Activated CD8-positive, alpha-beta memory T cell treated with anti-CD3 and anti-CD28 coated beads, Interleukin-2, amount 50 U/mL, for 4 hours (primary cell): ENCODE measurements at places on chromosomes 1 and 21.
A peak's percentile ranks its signal among the peaks of the same experiment; 100 is the strongest.

GRCh38 chr1:208825300-208825699, 581.1 kb upstream of the PLXNA2 start:
- DNase-seq: no peak

DNA sequence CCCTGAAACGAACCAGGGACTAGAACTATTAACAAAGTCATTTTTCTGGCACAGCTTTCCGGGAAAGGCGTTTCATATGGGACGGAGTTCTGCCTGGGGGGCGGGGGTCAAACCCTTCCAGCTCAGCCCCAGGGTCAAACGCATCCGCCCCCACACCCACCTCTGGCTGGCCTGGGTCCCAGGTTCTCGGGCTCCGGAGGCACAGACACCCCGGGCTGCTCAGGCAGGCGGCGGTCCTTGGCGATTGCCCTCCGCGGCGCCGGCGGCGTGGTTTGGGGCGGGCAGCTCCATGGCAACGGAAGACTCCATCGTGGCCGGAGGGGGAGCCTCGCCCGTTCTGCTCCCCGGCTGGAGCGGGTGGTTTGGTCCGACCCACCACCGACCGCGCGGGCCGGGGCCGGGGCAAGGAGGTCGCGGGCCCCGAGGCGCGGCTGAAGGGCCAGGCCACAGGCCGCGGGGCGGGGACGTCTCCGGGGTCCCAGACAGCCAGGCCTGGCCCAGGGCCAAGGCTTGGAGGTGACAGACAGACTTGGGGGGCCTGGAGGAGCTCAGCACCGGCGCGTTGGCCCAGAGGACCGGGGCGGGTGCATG, at the start of gene CFAP74:
Gene CFAP74 (minus strand): TSS at position 246 of the 591 bp plus-strand sequence. CDS start 12,830 bp downstream, outside the sequence.
- DNase-seq: no peak

GRCh38 chr1:232978815-232979214, 28.4 kb downstream of the NTPCR start:
- DNase-seq: no peak

DNA sequence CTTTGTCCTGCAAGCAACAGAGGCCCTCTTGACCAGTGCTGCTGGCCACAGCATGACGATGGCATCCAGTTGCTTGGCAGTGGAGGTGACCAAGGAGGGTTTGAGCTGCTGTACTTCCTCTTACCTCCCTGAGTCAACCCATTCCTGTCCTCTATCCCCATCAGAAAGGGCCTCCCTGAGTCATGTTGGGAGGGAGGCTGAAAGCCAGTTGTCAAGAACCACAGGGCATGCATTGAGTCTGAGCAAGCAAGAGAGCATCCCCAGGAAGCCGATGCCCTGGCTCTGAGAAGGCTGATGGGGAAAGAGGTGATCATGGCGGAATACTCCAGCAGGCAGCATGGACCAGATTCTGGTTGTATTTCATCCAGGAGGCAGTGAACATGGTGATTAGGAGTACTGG, 69.6 kb downstream of the LACTBL1 start:
- DNase-seq: no peak

GRCh38 chr1:209485167-209485566, 98.3 kb upstream of the CAMK1G start:
- DNase-seq: no peak

DNA sequence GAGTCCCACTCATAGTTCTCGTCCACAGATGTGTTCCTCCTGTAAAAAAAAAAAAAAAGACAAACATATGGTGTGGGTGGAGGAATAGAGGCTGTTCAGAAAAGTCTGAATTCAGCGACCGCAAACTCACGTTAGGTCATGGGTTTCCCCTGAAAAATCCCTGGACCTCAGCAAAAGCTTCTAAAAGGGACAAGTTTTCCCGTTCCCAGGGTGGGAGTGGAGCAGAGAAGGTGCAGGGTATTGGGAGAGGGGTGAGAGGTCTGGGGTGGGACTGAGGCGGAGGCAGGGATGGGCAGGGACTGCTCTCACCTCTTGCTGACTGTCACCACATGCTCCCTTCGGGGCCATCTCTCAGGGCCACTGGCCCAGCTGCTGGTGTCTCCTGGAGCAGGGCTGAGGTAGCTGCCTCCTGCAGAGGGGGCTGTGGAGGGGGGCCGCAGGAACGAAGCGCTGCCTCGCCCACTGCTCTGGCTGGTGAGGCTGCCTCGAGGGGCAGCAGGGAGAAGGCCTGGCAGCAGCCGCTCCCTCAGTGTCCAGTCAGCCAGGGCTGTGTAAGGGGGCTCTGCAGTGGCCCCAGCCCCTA, 2.6 kb upstream of the TAGLN2 start:
- no peak for DNase-seq

DNA sequence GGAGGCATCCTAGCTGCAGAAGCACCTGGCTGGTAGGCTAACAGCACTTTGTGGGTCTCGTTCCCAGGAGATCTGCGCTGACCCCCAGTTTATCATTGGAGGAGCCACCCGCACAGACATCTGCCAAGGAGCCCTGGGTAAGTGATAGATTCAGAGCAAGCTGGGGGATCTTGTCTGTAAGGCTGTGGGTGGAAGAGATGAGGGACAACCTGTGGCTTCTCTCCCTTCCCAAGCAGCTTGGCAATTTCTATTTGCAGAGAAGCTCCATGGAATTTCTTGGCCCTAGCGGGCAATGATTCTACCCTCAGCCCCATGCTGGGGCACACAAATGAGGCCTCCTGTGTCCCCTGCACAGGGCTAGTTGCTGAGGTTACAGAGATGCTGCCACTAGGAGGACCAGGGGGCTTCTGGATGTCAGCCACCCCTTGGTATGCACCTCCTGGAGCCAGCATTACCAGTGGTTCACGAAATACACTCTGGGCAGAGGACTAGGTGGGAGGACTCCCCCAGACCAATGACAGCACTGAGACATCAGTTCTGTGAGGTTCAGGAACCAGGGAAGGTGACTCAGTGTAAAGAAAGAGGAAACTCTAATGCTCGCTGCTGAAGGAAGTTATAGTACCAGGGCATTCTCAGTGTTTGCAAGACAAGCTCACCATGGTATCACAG, 5.5 kb downstream of the CAPN2 start:
- DNase-seq: no peak

DNA sequence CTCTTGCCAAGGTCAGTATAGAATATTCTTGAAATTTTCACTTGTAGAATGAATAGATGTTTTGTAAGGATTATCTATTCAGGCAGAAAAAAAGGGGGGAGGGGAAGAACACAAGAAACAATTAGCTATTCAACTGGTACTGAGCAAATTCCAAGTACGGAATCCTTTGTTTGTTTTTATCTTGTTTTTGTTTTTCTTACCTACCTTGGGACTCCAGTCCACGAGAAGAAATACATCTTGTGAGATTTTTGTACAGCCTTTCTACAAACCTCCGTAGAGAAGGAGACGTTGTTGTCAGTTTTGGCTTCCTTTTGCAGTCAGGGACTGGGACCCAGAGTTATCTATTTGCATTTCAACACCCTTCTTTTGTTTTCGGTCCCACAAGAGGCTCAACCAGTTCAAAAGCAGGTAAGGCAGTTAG, 36.0 kb downstream of the ZNF281 start:
- DNase-seq: no peak

GRCh38 chr1:197391303-197392226, 123.5 kb downstream of the CRB1 start:
- DNase-seq: no peak

- DNase-seq: no peak
Measured at GRCh38 chr1:38917337-38917736, 24.3 kb downstream of the RHBDL2 start.

- DNase-seq: no peak
Measured at GRCh38 chr1:22159891-22160290, 17.0 kb upstream of the WNT4 start.

- no peak for DNase-seq
Measured at GRCh38 chr1:2443277-2444137, 31.1 kb upstream of the PEX10 start.

- no peak for DNase-seq
Measured at GRCh38 chr1:56934430-56935060, 31.3 kb downstream of the C8B start.

- no peak for DNase-seq
Measured at GRCh38 chr1:187999973-188000372, 1171.2 kb downstream of the PLA2G4A start.

- DNase-seq: peak; percentile 37
Measured at GRCh38 chr1:91884459-91885212, 1.3 kb downstream of the TGFBR3 start.

DNA sequence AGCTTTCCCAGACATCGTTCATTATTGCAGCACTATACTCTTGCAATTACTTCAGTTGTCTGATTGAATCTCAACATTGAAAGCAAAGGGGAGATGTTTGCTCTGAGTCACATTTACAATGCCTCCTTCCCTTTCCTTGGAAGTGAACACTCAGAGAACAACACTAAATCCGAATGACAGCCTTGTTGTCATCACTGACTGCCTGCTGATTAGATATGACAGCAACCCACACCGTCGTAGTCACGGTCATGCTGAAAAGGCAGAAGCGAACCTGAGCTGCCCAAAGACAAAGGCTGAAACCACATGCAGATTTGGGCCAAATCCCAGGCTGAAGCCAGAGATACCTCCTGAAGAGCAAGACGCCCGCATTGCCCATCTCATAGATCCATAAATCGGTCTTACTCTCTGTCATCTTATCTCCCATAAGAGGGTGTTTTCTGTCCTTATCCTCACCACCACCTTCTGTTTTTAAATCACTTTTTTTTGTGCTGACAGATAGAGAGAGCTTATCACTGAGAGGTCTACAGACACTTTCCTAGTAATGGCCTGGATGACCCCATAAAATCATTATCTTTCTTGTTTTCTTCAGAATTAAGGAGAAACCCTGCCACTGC, 47.5 kb downstream of the TMCO4 start:
- DNase-seq: no peak

DNA sequence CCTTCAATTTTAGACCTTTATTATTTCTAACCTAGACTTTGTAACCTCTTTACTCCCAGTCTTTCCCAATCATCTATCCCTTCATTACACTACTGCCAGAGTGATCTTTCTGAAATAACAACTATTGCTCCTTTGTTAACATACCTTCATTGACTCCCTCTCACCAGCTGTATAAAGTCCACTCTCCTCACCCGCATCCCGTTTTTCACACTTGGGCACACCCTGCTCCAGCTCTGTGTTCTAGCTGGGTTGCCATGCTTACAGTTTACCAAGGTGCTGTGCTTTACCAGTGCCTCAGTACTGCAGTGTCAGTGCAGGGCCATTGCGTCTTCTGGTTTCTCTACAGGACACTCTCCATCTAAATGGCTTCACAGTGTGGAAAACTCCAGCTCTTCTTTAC, 148.2 kb downstream of the NFIA start:
- no peak for DNase-seq

GRCh38 chr1:65372557-65372956, 47.9 kb upstream of the LEPR start:
- DNase-seq: no peak

- DNase-seq: peak; percentile 47
Measured at GRCh38 chr1:67683766-67684525, 1.1 kb upstream of the GADD45A start.

GRCh38 chr1:184463680-184464079, 76.9 kb downstream of the C1orf21 start:
- DNase-seq: no peak

DNA sequence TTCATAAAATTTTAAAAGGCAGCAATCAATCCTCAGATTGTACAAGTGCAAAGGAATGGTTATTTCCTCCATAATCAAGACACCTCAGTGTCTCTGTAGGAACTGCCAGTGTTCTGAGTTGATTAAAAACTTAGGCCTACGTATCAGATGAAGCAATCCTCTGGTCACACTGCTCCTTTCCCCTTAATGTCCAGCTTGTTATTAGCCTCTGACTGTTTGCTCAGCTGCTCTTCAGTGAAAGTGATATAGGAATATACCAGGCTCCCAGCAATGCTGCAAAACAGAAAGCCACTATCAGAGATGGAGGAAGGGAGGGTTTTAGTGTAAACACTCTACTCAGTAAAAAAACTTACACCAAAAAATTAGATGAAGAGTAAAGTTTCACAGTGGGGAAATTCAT, 49.8 kb downstream of the SLC35D1 start:
- no peak for DNase-seq

- no peak for DNase-seq
Measured at GRCh38 chr1:37073152-37073853, 39.0 kb upstream of the GRIK3 start.

GRCh38 chr1:156751451-156751756, at the start of gene HDGF:
HDGF (minus strand) TSS chr1:156751675; CDS start chr1:156751429, 246 bp downstream.
- DNase-seq: no peak

- no peak for DNase-seq
Measured at GRCh38 chr1:74343216-74343615, 108.0 kb downstream of the TNNI3K start.

GRCh38 chr1:67482733-67483482, 52.7 kb upstream of the SERBP1 start:
- no peak for DNase-seq

GRCh38 chr21:39047046-39047445, 136.2 kb downstream of the PSMG1 start:
- DNase-seq: no peak

DNA sequence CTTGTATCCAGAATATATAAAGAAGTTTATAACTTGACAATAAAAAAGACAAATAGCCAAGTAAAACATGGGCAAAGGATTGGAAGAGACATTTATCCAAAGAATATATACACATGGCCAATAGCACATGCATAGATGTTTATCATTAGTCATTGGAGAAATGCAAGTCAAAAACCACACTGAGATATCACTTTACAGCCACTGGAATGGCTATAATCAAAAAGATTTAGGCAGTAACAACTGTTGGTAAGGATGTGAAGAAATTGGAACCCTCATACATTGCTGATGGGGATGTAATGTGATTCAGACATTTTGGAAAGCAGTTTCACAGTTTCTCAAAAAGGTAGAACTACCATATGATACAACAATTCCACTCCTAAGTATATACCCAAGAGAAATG, 51.1 kb downstream of the SLC44A5 start:
- no peak for DNase-seq

DNA sequence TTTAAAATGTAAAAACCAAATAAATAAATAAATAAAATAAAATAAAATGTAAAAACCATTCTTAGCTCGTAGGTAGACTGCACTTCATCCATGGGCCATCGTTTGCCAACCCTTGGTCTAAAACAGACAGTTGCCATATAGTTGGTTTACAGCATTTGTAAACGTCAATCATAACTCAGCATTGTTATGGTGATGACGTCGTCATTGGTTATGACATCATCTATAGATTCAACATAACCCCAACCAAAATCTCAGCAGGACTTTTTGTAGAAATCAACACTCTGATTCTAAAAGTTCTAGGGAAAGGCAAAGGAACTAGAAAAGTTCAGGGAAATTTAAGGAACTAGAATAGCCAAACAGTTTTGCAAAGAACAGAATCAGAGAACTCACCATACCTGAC, 15.8 kb upstream of the SUMO3 start:
- DNase-seq: no peak
